Left cardiac atrium (tissue), 4 donors: ENCODE measurements at places on chromosomes 16 and 17.
A peak's percentile ranks its signal among the peaks of the same experiment; 100 is the strongest.

- DNase-seq: no peak
These were observed 56.1 kb downstream of the IGF2BP1 start for GRCh38 chr17:49053171-49053829.

DNA sequence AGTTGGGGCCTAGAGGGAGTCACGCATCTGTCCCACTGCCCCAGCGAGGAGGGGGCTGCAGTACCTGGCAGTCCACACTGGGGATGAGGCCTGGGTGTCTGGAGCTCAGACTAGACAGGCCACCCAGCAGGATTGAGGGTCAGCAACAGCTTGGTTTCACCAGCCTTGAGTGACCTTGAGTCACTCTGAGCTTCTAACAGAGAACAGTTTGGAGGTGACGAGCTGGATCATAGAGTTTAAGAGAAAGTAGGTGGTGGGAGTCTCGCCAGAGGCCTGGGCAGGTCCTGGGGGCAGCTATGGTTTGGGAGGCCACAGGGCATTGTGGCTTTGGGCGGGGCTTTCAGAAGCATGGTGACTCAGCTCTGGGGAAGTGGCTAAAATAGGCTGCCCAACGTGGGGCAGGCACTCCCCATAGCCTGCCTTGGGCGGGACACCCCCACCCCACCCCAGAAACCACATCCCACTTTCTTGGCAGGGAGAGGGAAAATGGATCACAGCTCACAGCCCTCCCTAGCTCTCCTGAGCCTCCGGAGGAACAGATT lies 20.5 kb downstream of the CDC42EP4 start:
- DNase-seq: peak; percentile 82

GRCh38 chr16:35308674-35309073 lies 1849.3 kb downstream of the TP53TG3F start:
- no peak for DNase-seq

GRCh38 chr16:53925526-53925925 lies 221.6 kb downstream of the FTO start:
- DNase-seq: no peak

- DNase-seq: peak; percentile 69
These were observed 153.4 kb upstream of the PLCG2 start for GRCh38 chr16:81625544-81626153.

DNA sequence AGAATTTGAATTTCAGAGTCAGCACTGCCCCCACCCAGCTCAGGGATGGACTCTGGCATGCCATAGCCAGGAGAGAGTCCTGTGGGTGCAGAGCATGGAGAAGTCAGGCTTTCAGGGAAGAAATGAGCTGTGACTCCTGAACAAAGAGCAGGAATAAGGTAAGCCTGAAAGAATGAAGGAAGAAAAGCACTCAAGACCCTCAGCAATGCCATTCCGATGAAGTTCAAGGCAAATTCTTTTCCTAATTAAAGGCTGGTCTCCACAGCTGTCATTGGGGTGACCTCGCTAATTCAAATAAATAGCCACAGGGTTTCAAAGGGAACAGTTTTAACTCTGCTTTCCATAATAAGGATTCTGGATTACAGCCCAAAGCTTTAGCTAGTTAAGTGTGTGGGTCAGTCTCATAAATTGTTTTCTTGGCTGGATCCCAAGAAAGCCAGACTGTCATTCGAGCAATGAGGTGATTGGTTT lies 31.7 kb downstream of the TOM1L2 start:
- no peak for DNase-seq

DNA sequence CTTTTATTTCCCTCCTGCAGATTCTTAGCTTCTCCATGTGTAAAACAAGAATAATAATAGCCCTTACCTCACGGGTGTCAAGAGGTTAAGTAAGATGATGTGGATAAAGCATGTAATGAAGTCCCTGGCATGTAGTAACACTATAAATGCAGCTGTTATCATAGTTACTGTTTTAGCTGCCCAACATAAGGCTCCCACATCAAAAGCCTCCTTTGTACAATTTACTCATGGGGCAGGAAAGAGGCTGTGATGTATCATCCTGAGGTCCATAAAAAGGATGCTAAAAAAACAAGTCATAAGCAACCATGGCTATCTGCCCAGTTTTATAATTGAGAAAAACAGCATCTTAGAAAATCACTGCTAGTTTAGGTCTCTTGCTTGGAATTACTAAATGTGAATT lies 339.7 kb downstream of the CA10 start:
- no peak for DNase-seq

- no peak for DNase-seq
These were observed 825.4 kb downstream of the KCNJ18 start for GRCh38 chr17:22517716-22518115.

DNA sequence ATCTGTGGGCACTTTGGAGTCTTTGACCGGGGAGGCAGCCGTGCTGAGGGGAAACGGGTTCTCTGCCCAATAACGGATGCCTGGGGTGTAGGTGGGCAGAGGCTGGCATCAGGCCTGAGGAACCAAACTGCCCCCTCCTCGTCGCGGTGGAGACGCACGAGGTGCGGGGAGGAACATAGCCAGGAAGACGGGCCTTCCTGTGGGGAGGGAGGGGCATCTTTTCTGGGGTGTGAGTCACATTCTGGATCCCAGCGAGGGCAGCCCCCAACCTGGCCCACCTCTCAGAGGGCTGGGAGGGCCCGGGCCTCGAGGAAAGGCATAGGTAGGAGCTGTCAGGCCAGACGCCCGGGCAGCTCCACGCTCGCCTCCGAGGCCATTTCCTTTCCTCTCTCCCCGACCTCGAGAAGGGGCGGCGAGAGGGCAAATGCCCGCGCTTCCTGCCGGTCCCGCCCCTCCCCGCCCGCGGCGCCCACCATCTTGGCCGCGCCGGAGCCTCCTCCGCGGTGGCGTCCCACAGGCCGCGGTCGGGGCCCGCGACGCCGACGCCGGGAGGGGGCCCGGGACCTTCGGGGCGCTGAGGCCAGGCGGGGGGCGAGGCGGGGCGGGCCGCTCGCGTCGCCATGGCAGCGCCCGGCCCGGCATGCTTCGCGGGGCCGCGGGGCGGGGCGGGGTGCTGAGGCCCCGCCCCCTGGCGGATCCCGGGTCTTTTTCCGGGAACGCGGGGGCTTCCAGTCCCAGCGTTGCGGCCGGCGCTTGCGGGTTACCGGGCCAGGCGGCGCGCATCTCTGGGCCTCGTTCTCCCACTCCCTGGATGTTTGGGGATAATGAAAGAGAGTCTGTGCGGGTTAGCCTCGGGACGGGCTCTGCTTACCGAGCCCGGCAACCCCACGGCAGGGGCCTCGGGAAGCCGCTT lies 13.2 kb downstream of the RAI1 start:
- peak; percentile 80 for DNase-seq

DNA sequence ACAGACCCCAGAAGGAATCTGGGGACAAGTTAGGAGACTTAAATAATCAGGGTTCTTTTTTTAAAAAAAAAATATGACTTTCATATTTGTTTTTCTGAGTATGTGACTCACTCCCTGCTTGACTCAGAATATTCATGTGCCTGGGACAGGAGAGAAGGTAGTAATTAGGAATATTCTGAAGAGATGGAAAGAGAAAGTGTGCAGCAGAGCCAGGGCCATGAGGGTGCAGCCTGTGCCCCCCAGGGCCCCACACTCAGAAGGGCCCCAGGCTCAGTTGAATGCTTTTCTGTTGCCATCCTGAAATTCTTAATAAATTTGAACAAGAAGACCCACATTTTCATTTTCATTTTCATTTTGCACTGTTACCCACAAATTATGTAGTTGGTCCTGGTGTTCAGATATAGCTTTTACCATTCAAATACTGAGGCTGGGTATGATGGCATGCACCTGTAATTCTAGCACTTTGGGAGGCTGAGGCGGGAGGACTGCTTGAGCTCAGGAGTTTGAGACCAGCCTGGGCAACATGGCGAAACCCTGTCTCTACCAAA lies 11.5 kb upstream of the LONP2 start:
- DNase-seq: no peak

- DNase-seq: no peak
These were observed 36.0 kb upstream of the ICAM2 start for GRCh38 chr17:64056269-64057005.

- DNase-seq: no peak
These were observed 61.8 kb downstream of the SMG6 start for GRCh38 chr17:2241823-2242222.

GRCh38 chr16:71360378-71360777 lies 1.9 kb downstream of the CALB2 start:
- no peak for DNase-seq

DNA sequence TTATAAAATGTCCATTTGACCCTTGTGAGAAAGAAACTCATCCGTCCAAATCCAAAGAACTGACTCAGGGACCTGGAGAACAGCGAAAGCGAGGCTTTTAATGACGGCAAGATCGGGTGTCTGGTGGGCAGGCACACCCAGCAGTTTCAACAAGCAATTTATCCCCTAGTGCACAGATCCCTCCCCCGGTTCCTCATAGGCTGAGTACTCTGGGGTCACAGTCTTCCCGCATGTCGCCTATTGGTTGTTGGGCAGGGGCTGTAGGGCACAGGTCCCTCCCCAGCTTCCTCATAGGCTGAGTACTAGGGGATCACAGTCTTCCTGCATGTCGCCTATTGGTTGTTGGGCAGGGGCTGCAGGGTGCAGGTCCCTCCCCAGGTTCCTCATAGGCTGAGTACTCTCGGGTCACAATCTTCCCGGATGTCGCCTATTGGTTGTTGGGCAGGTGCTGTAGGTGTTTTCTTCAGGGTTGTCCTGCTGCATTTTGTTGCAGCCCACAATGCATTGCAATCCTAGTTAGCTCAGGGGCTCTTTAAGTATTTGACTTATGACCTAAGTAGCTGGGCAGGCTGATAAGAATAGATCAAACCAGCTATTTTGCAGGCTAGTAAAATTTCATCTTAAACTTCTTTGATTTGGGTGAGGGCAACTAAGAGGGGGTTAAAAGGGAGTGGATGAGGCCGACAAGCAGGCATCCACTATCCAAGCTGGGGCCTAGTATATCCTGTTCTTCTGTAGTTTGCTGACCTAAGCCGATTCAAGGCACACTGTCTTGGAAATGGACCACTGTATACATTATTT lies 3.6 kb upstream of the UTS2R start:
- peak; percentile 13 for DNase-seq

DNA sequence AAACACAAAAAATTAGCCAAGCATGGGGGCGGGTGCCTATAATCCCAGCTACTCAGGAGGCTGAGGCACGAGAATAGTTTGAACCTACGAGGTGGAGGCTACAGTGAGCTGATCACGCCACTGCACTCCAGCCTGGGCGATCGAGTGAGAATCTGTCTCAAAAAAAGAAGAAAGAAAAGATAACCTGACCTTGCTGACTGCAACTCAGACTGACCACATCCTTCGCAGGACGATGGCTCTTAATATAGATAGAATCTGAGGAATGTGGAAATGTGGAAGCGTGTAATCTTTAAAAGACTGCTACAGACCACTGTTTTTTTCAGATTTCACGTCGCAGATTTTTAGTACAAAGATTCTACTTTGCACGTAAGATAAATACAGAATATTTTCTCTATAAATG lies 37.8 kb downstream of the KLHDC4 start:
- DNase-seq: no peak

- no peak for DNase-seq
These were observed 472 bp downstream of the GALNS start for GRCh38 chr16:88856122-88856827.

DNA sequence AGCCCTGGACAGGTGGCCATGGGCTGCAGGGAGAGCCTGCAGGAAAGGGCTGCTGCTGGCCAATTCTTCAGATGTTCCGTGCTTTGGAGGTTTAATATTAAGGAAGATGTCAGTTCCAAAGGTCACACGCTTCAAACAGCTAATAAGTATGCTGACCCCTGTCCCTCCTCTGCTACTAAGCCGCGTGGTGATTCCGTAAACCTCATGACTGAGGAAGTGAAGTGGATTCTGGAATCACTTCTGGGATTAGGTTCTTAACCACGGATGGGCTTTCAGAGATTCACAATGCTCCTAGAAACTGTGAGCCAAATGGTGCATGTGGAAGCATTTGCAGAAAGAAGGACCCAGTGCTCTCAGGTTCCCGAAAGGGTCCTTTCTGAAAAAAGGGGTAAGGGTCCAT lies 28.5 kb upstream of the ERN1 start:
- no peak for DNase-seq

DNA sequence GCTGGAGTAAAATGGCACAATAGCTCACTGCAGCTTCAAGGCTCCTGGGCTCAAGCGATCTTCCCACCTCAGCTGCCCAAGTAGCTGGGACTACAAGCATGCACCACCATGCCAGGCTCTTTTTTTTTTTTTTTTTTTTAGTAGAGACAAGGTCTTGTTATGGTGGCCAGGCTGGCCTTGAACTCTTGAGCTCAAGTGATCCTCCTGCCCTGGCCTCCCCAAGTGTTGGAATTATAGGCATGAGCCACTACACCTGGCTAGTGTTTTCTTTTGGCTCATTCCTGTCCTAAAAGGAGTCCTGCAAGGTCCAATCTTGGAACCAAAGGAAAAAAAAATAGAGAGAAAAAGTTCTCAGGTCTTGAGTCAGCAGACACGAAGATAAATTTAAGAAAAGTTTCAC lies 30.8 kb downstream of the PKD1L3 start:
- no peak for DNase-seq
